Natural killer cell (primary cell): ENCODE measurements at places on chromosomes 3 and 15. TPM values are rescaled to one million over a fixed set of nuclear protein-coding genes. Genes with fewer than 3 reads are reported as not detected.

RLBP1 gene
- not detected for total RNA-seq

DNA sequence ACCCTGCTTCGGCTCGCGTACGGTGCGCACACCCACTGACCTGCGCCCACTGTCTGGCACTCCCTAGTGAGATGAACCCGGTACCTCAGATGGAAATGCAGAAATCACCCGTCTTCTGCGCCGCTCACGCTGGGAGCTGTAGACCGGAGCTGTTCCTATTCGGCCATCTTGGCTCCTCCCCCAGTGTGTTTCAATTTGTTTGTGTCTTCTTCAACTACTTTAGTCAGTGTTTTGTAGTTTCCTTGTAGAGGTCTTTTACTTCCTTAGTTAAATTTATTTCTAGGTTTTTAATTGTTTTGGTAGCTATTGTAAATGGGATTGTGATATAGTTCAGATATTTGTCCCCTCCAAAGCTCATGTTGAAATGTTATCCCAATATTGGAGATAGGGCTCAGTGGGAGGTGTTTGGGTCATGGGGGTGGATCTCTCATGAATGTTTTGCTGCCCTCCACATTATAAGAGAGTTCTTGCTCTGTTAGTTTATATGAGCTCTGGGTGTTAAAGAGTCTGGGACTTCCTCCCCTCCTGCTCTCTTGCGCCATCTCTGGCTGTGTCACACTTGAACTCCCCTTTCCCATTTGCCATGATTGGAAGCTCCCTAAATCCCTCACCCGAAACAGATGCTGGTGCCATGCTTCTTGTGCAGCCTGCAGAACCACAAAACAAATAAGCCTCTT is 304.4 kb downstream of the DOCK3 start:
- DNase-seq, result no peak

PLD1 gene
- 17.1 TPM for total RNA-seq

DNA sequence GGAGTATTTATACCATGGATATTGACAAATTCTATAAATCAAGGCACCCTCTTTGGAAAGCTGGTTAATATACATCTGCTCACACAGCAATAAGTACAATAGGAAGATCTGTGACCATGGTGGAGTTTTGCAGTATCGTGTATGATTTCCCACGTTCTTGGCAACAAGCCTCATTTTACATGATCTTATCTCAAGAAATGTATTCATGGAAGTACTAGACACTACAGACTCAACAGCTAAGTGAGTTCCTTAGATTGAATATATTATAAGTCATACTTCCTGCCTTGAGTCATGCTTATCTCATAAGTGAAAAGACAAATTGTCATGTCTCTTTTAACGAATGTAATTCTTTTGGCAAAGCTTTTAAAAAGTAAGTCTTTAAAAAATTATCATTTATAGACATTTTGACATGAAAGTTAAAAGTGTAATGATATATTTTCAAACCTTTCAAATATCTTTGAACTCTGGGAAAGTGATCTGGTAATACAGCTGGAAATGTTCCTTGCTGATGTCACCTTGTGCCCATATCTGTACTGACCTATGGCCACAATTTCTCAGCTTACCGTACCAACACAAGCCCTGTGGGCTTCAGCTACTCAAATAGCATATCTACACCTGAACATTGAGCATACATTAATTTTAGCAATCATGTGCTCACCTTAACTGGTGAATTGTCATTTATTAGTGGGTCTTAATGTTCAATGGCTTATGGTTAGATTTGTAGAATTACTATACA is 130.3 kb upstream of the TMC3 start:
- DNase-seq, result no peak

EBLN2 gene
- total RNA-seq, result 11.0 TPM

- DNase-seq, result no peak
Observed at GRCh38 chr3:107925851-107926250, 165.0 kb downstream of the CD47 start.

- no peak for DNase-seq
Observed at GRCh38 chr3:143295201-143296080, 175.9 kb downstream of the CHST2 start.

- peak; percentile 94 for DNase-seq
Observed at GRCh38 chr15:76311100-76311953, at the start of gene ETFA. TSS of gene ETFA (minus strand) at chr15:76311469. CDS start at chr15:76311388, 81 bp downstream.

SCAMP5 gene
- 0.54 TPM for total RNA-seq

DNA sequence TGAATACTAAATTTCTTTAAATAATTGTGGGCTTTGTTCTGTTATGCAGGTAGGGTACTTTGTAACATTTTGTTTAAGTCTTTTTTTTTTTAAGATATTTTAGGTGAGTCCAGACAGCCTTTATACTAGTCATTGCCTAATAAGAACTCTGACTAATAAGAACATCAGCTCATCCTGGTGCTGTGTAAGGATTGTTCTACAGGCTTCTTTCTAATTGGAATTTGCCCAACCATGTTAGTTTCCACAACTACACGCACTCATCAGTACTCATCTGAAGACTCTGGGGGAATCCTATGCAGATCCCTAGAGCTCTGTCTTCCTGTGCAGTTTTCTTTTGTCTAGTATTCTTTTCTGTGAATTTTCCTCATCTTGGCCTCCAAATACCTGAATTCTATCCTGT is 741.8 kb downstream of the IGSF11 start:
- DNase-seq, result no peak

GRCh38 chr3:4754180-4755086 is 224.8 kb upstream of the BHLHE40 start:
- DNase-seq, result no peak

DNA sequence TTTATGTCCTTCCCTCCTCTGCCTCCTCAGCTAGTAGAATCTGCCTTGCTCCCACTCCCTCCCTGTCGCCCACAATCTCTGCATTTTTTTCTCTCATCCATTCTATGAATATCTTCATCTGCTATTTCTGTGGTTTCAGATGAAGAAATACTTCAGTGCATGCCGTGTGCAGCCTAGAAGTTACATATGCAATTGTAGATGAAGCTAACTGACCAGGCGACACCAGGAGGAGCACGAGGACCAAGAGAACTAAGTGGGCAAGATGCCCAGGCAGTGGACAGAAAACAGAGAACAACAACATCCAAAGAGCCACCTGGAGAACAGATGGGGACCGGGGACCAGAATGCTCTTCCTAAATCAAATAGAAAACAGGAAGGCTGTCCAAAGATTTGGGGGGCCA is 121.4 kb upstream of the ATP11B start:
- DNase-seq, result no peak

RAP2B gene
- 34.8 TPM for total RNA-seq

SLC6A11 gene
- total RNA-seq, result not detected

- DNase-seq, result no peak
Observed at GRCh38 chr3:196741249-196741889, 1.7 kb downstream of the PAK2 start.

- no peak for DNase-seq
Observed at GRCh38 chr15:60733196-60733595, 254.3 kb upstream of the ICE2 start.

GRCh38 chr3:184096811-184097383 is at the start of gene HTR3E:
TSS of gene HTR3E (plus strand) at chr3:184097064. CDS start at chr3:184097530, 466 bp downstream.
- DNase-seq, result no peak

PLSCR2 gene
- total RNA-seq, result 0.38 TPM

DNA sequence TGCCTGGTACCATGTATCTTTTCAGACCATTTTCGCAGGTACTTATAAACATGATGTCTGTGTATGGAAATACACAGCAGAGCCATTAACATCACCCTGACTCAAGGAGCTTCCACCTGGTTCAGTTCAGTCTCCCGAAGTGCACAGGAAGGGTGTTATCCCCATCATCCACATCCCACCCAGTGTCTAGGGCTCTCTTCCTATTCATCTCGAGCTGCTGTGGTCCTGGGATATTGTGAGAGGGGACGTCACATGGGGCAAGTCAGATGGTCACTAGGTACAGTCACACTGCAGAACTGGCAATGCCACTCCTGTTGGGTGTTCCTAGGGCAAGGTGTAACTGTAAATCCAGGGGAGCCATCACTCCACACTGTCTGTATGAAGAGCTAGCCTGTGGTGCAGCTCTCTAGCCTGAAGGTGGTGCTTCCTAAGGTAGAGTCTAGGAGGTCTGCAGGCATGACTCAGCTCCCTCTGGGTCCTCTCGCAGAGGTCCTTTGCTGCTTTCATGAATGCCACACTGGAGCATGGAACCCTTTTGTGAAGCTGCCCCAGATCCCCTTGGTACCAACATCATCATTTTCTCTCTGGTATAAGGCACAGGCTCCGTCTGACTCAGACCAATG is 13.9 kb downstream of the ISLR2 start:
- DNase-seq, result no peak

GRCh38 chr3:13277860-13278531 is 142.1 kb downstream of the NUP210 start:
- no peak for DNase-seq

GRCh38 chr3:173547070-173547469 is 149.5 kb downstream of the NLGN1 start:
- DNase-seq, result no peak

PLCH1 gene
- 0.26 TPM for total RNA-seq

DNA sequence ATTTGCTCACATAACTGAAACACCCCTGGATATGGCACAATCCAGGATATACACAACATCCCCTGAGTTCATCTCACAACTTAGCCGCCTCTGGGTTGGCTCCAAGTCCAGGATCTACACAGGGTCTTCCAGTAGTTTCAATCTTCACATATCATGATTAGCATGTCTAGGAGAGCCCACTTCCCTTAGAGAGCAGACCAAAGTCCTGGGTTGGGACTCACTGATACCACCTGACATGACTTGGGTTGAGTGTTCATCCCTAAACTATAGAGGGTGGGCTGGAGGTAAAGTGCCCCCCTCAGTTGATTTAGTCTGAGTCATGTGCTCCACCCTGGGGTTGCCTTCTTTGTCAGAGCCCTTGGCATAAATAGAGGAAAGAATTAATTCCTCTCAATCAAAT is 493.6 kb upstream of the PPP2R3A start:
- no peak for DNase-seq

DAG1 gene
- total RNA-seq, result 22.4 TPM

DNA sequence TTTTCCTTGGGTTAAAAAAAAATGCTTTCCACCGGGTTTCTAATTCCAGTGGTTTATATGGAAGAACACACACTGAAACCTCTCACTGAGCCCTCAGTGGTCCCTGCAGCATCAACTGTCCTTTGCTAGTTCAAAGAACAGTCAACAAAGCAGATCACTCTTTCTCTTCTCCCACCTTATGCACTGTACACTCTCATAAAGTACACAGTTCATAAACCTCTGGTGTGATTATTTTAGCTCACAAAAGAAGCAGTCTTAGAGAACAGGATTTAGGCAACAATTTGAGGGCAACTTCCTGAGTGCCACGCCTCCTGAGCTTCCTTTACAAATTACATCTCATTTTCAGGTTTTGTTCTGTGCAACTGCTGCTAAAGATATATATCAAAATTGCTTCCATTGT is 728.4 kb upstream of the GOLIM4 start:
- no peak for DNase-seq

GRCh38 chr3:148101061-148101460 is 596.6 kb upstream of the AGTR1 start:
- DNase-seq, result no peak

DNA sequence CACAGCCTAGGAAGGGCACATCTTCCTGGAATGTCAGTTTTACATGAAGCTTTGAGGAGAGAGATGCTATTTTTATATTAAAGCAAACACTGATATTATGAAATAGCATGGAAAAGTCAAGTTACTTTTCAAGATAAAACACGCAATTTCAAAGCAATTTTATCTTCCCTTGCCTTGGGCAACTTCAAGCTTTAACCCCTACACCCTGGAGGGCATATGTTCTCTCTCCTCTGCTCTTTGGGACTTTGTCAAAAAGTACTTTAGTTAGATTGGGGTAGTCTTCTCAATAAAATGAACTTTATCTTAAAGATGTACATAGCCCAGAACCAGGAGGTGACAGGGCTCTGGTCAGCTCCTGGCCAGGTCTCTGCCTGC is 86.9 kb upstream of the PLXNA1 start:
- DNase-seq, result no peak

DNA sequence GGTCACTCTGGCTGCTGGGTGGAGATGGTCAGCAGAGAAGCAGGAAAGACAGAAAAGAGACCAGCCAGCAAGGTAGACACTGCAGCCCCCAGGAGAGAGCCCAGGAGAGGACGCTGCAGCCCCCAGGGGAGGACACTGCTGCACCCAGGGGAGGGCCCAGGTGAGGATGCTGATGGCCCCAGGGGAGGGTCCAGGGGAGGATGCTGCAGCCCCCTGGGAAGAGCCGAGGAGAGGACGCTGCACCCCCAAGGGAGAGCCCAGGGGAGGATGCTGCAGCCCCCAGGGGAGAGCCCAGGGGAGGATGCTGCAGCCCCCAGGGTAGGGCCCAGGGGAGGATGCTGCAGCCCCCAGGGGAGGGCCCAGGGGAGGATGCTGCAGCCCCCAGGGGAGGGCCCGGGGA is 196.7 kb upstream of the NSMCE3 start:
- no peak for DNase-seq

- DNase-seq, result no peak
Observed at GRCh38 chr15:63994073-63994600, 52.1 kb downstream of the DAPK2 start.

KLHL40 gene
- total RNA-seq, result not detected

DNA sequence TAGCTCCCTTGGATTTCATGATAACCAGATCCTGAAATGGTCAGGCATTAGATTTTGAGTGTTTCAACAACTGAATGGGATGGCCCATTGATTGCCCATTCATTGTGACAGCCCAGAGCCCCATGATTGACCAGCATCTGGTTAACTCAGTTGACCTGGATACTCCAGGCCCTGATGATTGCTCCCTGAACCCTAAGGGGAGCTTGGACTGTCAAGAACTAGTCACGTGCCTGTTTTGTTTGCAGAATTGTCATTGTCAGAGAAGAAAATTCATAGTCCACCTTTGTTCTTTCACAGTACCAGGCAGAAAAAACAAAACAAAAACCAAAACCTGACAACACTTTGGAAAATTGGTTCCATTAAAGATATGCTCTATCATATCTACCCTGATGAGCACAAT is 241.3 kb upstream of the ONECUT1 start:
- no peak for DNase-seq

GRCh38 chr15:78389322-78389721 is 48.7 kb upstream of the IREB2 start:
- DNase-seq, result no peak

DNA sequence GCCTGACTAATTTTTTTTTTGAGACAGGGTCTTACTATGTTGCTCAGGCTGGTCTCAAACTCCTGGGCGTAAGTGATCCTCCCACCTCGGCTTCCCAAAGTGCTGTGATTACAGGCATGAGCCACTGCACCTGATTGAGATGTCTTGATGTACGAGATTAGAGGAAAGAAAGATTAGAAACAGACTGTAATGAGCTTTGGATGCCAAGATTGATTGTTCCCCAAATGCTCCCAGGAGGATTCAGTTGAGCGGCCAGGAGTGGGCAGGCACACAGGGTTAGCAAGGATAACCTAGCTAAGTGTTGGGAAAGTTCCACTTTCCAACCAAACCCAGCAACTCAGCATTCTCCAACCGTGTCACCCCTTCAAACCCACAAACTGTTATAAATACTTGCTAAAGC is 63.7 kb downstream of the SRGAP3 start:
- no peak for DNase-seq

- DNase-seq, result no peak
Observed at GRCh38 chr3:54122324-54123002, at the start of gene CACNA2D3. TSS of gene CACNA2D3 (plus strand) at chr3:54122552.

- no peak for DNase-seq
Observed at GRCh38 chr15:49418811-49419210, 4.2 kb upstream of the FGF7 start.
